ENCODE measurements at places on chromosomes 6 and 20.

- DNase-seq: no peak
These were observed 12.9 kb upstream of the MCM3 start for GRCh38 chr6:52297433-52297832.

DNA sequence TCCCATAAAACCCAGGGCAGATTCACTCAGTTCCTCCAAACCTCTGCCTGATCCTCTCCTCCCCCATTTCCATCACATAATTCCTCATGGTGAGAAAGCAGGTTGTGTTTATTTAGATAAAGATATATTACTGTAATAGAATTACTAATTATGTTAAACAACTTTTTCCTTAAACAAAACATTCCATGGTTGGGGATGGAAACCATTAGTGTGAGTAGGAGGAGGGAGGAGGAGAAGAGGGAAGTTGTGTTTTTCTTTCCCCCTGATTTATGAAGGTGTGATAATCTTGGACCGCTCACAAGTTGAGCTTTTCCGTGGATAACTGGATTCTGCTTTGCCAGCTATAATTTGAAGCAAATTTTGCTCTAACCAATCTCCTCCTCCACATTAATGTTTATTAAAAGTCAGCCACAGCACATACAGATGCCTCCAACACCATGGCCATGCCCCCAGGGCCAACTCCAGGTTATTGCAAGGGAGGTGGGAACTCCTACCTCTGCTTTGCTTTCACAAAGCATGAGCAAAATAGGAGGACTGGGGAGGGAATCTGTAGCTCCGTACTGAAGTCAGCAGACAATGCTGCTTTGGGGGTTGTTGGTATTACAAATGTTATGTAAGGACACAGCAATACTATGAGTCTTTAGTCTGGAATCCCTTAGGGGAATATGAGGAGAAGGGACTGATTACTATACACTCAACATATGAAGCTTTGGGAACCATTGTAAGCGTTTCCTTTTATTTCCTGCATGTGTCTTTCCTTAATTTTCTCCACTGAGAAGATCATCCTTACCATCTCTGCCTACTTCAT, 542.0 kb downstream of the DHX35 start:
- no peak for DNase-seq

- no peak for DNase-seq
These were observed 119.0 kb upstream of the PRSS16 start for GRCh38 chr6:27128311-27129094.

DNA sequence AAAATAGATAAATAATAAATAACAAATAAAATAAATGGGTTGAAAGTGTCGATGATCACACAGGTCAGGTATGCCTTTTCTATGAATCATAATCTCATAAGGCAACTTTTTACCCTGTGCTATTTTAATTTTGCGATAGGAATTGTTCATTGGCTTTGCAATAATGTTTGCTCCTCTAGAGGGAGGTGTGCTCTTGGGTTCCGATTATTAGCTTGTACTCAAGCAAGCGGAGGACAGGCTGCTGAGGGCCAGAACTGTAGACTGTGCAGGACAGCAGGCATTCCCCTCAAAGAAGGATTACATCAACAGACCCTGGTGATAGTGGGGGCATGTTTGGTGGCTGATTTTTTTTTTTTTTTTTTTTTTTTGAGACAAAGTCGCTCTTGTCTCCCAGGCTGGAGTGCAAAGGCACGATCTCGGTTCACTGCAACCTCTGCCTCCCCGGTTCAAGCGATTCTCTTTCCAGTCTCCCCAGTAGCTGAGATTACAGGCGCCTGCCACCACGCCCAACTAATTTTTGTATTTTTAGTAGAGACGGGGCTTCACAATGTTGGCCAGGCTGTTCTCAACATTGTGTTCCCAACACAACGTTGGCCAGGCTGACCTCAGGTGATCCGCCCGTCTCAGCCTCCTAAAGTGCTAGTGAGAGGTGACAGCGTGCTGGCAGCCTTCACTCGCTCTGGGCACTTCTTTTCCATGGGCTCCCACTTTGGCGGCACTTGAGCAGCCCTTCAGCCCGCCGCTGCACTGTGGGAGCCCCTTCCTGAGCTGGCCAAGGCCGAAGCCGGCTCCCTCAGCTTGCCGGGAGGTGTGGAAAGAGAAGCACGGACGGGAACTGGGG, 35.6 kb downstream of the RIOK1 start:
- DNase-seq: no peak

DNA sequence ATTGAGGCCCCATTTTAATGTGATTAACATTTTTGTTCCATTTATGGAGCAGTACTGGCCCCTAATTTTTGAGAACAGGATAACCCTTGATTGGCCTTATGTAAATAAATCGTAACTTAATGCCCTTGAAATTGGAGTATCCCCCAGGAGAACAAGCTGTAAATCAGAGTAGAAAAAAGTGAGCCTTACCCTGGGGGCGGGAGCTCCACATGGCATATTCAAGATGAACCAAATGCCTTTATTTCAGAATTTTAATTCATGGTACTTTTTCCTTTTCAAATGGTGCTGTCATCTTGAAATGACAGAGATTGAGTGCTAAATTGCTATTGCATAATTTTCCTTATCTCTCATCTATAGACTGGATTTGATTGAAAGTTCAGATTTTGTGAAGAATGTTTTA, 809.5 kb upstream of the FLRT3 start:
- no peak for DNase-seq

DNA sequence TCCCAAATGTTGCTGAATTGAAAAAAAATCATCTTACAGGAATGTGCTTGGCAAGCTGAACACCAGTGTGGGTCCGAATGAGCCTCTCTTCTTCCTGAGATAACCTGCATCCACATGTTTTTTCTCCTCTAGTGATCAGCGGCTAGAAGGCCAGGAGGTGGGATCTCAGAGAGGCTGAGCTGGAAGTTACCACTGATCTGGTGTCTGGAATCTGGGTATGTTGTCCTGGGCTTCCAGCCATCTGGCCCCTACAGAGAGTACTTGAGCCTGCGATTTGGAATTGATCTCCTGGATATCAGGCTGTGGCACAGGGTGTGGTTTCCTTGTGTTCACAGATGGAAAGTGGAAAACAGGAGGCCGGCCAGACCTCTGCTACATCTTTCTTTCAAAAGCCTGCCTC, 35.9 kb downstream of the SULF2 start:
- DNase-seq: no peak

DNA sequence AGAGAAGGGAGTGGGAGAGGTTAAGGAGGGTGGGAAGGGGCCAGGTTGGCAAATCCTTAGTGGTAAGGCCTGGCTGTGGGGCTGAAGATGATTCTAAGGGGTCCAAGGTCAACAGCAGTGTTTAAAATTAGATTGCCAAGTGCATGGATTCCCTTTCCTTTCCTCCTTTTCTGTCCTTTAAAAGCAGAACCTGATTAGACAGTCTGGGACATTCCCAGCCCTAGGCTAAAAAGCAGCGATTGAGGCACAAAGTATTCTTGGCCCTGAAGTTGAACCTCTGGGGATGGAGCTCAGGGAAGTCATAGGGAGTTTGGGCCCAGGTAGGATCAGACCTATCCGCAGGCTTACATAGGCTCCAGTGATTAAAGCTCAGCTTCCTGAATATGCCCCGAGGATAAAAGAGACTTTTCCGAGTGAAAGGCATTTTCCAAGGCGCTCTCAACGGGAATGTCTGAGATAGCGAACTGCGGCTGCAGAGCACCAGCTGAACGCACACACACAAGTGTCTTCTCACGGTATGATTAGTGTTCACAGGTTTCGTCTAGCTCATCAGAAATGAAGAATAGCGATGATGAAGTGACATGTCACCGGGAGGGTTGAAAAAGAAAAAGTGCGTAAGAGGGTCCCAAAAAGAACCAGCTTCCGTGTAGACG, 787 bp upstream of the CARMIL1 start:
- no peak for DNase-seq

DNA sequence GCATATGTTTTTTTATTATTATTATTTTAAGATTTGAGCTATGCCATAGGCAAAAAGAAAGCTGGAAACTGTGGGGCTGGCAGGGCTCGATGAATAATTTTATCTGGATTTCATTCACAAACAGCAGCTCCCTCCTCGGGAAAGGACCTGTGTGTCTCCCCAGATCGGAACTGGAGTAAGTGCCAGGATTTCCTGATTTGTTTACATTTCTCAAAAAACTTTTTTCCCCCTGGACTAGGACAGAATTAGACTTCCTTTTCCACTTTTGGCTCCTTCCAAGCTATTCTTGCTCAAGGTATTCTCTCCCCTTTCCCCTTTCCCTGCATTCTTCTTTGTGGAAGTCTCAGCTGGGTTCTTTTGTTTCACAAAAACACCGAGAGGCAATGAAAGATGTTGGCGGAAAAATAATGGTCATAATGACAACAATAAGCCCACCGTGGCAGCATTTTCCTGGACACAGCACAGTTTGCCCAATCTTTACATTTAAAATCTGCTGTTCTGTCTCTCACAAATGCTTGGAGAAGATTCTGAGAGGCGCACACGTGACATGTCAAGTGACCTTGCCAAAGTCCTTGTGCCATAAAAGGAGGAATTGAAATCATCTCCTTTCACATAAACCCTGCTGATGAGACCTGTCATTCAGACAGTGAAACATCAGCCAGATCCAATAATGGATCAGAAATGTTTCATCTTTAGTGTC, 85.8 kb upstream of the PREP start:
- no peak for DNase-seq
